ENCODE measurements at places on chromosomes 2 and 18.

DNA sequence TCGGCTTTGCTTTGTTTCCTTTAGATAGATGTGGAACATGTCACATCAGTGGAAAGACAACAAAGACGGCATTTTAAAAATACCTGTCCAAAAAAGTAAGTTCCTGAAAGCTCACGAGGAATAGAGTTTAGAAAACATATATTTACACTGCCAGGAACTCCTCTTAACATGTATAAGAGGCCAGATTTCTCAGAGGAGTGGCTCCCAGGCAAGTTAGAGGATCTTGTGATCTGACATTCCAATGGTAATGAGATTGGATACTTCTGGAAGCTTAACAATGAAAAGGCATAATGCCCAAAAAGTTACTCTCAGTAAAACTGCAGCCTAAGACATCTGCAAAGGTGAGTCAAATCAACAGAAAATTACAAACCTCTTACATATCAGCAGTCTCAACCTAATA, 77.1 kb downstream of the CYRIA start:
- no peak for DNase-seq

GRCh38 chr18:48962252-48962993, 11.7 kb upstream of the SMAD7 start:
- DNase-seq = no peak

DNA sequence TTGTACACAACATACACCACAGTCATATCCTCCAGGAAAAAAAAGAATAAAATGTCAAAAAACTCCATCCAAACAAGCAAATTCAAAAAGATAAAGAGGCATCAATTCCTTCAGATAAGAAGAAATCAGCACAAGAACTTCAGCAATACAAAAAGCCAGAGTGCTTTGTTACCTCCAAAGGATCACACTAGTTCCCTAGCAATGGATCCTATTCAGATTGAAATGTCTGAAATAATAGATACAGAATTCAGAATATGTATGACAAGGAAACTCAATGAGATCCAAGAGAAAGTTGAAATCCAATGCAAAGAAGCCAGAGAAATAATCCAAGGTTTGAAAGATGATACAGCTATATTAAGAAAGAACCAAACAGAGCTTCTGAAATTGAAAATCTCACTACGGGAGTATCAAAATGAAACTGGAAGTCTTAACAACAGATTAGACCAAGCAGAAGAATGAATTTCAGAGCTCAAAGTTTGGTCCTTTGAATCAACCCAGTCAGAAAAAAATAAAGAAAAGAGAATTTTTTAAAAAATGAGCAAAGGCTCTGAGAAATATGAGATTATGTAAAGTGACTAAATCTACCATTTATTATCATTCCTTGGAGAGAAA, 80.6 kb downstream of the TRABD2A start:
- no peak for DNase-seq

DNA sequence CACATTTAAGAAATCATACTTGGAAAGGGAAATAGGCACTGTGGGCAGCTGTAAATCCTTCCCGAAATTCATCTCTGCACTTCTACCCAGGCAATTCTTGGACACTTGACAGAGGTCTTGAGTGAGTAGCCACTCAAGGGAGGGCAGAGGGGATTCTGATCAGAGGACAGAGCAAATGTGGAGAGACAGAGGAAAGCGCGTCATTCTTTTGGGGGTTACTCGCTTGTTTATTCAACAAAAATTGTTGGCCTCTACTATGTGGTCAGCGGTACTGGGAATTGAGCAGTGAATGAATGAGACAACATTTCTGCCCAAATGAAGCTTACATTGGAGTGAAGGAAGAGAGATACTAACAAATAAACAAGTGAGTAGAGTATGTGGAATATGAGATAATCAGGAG, 41.4 kb upstream of the YES1 start:
- no peak for DNase-seq

DNA sequence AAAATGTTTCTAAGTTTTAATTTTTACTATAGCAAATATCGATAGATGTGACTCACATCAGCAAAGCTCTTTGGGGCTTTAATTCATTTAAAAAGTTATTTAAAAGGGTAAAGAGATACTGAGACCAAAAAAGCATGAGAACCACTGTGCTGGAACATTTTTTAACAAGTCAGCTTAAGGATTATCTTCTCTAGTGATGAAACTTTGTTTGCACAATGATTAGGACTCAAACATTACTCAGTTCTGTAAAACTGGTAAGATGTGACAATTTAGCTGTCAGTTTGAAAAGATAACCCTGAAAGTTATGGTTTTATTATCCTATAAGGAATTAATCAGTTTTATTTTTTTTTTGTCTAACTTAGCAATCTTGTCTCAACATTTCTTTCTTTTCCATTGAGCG, 301.4 kb downstream of the TSN start:
- no peak for DNase-seq

GRCh38 chr2:143716522-143716921, 587.3 kb downstream of the ARHGAP15 start:
- DNase-seq = no peak

DNA sequence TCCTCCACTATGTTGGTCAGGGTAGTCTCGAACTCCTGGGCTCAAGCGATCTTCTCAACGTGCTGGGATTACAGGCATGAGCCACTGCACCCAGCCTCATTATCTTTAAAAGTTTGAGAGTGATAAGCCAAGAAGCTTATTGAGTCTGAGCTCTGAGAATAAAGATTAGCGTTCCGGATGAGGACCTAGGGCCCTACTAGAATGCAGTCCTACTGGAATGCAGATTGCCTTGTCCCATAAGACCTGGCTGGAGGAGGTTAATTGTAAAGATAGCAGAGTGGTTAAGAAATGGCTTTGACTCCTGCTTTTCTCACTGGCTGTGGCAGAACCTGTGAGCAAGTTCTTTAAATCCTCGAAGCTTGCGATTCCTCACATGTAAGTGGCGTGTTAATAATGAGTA, 4.0 kb downstream of the VWA3B start:
- DNase-seq = no peak

- peak; percentile 67 for DNase-seq
These were observed 178.2 kb downstream of the ANAPC1 start for GRCh38 chr2:111705711-111706336.

GRCh38 chr2:66435549-66435875, 587 bp downstream of the MEIS1 start:
- DNase-seq = no peak

DNA sequence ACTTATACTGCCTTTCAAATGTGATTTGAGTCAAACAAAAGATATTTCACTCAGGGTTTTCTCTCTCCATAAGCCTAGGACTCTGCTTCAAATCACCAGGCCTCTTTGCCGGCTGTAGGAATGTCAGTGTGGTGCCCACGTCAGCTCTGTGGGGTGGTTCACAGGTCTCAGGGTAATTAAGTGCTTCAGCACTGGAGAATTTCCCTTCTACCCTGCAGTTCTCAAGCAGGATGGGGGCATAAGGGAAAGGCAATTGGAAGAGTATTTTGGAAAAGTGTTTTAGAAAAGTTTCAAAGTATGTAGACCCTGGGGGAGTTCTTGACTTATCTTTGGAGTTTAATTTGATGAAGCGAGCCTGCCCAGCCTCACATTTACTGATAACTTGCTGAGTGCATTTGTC, 9.6 kb downstream of the CNGA3 start:
- DNase-seq = no peak

DNA sequence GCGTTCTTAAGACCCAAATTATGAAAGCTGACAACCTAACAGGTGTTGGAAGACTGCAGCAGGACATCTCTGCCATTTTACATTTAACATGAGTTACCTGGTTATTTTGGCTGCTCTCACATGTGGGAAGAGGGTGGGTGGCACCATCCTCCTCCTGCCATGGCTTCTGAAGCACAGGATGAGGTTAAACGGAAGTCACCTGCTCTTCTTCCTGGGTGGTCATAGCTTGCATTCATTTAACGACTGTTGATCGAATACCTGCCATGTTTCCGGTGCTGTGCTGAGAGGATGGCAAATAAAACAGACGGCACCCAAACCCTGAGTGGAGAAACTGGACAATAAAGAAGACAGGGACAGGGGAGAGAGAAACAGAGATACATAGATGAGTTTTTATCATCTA, 118.0 kb downstream of the RHBDD1 start:
- no peak for DNase-seq

DNA sequence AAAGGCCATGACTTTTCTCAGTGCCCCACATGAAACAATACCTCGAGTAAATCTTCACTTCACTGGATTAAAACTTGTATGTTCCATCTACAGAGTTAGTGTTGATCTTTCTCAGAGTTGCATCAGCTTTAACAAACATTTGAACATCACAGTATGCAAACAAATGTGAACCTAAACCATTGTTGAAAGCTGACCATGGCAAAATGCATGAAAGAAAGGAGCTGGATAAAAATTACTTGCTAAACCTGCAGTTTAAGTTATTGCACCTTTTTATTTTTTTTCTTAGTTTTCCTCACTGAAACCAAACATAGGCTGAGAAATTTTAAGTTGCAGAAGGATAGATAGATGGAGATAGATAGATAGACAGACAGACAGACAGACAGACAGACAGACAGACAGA, 107.2 kb upstream of the UGP2 start:
- DNase-seq = peak; percentile 44

DNA sequence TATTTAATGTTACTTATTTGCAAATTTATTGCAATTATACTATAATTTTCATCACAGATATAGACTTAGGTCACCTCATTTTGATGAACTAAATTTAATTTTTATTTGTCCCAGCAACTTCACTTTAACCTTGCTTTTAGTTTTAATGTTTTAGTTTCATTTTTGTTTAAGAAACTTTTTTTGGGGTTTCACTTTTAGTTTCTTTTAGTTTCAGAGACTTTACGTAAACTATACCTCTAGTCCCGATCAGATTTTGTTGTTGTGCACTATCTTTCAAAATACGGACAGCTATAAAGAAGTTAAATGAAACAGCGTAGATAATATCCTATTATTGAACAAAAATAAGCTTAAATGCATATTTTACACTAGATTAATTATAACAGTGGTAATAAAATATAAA, 460.5 kb downstream of the ERBB4 start:
- DNase-seq = no peak

GRCh38 chr2:2686222-2686621, 355.1 kb upstream of the MYT1L start:
- DNase-seq = no peak

GRCh38 chr2:38076710-38077430, 919 bp upstream of the CYP1B1 start:
- peak; percentile 92 for DNase-seq

DNA sequence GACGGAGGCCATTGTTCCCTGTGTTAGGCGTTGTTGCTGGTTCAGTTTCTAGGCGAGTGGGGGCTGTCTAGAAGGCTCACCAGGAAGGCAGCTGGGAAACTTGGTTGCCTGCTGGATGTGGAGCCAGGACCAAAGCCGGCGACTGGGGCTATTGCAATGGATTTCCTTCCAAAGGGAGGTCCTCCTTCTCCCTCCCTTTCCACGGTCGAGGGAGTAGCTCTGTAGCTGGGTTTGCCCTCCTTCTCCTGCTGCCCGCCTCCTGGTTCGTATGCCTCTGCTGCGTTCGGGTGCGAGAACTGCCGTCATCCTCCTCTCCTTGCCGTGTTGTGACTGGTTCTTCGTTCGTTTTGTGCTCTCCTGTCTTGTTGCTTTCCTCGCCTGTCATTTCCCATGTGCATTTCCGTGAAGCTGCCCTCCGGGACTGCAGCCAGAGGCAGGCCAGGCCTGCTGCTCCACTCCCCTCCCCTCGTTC, 203.4 kb downstream of the NEDD4L start:
- no peak for DNase-seq

DNA sequence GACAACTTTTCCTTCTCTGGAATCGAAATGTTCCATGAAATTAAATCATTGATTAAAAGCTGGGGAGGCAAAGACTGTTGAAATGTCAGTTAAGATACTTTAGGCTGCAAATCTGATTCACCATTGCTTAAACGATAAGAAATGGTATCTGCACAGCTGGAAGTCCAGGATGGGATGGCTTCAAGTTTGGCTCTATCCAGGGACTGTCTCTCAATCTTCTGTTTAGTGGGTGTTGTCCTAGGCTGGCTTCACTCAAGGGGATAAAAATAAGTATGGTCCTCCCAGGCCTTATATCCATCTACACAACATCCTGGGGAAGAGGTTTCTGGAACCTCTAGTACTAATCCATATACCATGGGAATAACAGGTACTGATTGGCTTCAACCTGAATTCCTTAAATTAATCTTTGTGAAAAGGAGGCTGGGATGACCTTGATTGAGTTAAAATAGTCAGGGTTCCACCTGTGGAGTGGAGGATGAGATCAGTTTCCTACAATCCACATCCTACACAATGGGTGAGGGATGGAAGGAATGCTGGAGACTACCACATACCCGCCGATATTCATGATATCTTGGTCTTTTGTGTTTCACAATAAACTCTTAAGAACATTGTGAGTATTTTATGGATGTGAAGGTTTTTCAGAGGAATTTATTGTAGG, 156.0 kb upstream of the L3MBTL4 start:
- no peak for DNase-seq

- no peak for DNase-seq
These were observed 9.4 kb upstream of the COLEC11 start for GRCh38 chr2:3585261-3586109.

DNA sequence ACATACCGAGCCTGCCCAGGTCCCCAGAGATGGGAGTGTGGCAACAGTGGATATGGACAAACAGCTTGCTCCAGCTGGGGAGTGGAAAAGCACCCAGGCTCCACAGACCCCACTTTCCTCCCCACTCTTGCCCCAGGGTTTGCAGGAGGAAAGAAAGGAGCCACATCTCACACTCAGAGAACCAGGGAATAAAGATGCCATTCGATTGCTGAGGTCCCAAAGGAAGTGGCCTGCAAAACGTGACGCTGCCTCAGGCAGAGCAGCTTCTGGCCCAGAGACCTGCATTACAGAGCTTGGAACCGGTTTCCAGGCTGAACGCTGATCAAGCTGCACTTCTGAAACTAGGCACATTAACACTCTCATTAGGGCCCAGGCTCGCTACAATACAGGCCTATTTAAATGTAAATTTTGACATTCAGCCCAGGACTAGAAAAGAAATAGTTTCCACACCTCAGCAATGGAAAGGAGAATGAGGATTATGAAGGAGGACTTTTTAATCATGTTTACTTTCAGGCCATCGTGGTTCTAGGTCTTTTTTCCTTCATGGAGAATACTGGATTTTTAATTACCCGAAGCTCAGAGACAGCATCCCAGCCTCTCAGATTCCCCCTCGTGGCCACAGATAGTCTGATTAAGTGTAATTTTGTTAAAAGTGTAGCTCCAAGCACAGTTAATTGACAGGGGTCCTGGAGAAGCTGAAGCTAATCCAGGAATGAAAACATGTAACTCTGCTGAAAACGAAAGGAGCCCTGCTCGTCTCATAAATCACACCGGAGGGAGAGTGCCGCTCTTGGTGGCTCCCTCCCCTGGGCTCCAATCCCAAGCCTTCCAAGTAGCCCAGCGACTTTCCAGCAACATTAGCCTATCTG, 221.3 kb upstream of the RAB6C start:
- DNase-seq = no peak

DNA sequence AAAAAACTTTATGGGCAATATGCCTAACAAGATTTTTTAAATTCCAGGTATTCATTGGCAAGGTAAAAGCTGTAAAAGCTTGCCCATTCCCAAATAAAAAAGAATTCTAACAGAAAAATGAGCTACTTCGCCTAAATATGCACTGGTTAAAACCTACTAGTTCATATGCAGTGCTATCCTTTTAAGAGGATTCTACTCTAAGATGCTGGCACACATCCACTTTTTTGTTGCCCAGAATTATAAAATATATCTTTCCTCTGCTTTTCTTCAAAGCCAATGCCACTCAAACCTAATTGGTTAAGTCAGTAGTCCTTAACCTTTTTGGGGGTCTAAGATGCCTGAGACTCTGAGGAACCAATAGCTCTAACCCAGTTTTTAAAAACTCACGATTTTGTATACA, 3.2 kb downstream of the XPO1 start:
- DNase-seq = no peak

- DNase-seq = no peak
These were observed 6.7 kb downstream of the ALS2 start for GRCh38 chr2:201773990-201774389.

- peak; percentile 60 for DNase-seq
These were observed 1548.8 kb upstream of the LRRTM1 start for GRCh38 chr2:81853341-81853740.
